ENCODE measurements at places on chromosomes 2 and 18. TPM values are rescaled to one million over a fixed set of nuclear protein-coding genes. Genes with fewer than 3 reads are reported as not detected.

DNA sequence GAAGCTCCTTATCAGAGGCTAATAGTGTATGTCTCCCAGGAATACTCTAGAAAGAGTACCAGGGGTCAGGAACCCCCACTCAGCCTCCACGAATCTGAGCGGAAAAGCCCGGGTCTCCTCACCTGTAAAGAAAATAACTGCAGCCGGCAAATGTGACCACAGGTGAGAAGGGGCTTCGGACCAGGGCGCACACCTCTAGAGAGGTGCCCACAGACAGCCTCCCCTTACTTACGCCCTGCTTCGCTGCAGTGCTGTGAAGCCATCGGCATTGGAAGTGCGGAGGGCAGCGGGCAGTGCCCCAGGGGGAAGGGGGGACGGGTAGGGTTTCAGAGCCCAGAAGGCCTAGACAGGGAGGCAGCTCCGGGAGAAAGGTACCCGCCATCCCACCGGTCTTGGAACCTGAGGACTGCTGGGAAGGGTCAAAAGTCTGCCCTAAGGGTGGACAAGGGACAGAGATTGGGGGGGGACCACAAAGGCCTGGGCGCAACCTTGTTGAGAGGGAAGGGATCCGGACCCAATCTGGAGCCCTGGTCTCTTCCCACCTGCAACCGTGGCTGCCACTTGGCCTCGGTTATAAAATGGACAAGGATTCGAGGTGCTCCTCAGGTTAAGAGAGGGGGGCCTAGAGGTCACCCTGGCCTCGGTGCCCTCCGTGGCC, 642 bp upstream of the STEAP3 start:
- no peak for DNase-seq

- peak; percentile 64 for DNase-seq
Observed at GRCh38 chr18:56431551-56431950, 206.8 kb downstream of the TXNL1 start.

DNA sequence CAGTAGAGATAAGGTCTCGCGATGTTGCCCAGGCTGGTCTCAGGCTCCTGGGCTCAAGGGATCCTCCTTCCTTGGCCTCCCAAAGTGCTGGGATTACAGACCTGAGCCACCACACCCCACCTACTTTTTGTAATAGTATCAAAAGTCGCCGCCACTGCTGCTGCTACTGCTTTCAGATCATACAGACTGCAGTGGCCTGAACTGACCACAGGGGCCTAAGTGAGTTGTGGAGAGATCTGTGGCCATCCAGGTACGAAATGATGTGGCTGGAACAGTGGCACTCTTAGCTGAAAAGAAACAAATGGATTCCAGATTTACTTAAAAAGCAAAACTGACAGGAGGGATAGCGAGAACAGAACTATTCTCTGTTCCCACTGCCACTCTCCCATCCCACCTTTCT, 32.9 kb upstream of the POMC start:
- DNase-seq, result no peak

DNA sequence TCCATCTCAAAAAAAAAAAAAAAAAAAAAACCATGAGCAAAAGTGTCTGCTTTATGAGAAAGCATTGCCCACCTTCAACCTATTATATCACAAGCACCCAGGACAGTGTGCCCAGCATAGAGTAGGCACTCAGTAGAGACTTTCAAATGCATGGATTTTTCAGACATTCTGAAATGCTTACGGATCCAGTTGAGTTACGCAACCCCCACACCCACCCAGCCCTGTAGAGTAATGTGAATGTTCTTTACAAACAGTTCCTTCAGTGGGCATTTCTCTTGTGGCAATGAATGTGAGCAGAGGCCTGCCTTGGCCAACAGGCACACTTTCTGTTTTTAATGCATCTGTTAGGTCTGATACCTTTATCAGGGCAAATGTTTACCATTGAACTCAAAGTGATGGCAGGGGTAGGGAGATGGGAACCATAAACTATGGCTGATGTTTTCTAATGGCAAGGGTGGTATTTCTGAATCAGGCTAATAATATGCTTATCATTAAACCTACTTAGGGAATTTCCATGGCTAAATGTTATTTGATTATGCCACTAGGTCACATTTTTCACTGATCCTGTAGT, 65.0 kb upstream of the RPL31 start:
- DNase-seq, result no peak

DNA sequence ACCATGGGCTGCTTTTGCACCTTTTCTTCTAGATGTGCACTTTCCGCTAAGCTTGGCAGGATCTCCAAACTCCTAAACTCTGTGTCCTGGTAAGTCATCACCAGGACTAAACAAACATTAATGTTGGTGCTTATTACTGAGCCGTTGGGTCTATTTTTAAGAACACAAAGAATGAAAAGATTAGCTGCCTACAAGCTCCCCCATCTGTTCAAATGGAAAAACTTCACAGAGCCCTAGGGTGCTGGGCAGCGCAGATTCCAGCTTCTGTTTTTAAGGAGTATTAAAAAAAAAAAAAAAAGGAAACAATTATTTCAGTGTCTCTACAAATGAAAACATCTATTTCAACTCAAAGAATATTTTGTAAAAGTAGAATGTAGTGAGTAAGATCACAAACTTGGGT, 97.8 kb upstream of the AQP4 start:
- no peak for DNase-seq

- no peak for DNase-seq
Observed at GRCh38 chr2:66460031-66460430, 25.1 kb downstream of the MEIS1 start.

DNA sequence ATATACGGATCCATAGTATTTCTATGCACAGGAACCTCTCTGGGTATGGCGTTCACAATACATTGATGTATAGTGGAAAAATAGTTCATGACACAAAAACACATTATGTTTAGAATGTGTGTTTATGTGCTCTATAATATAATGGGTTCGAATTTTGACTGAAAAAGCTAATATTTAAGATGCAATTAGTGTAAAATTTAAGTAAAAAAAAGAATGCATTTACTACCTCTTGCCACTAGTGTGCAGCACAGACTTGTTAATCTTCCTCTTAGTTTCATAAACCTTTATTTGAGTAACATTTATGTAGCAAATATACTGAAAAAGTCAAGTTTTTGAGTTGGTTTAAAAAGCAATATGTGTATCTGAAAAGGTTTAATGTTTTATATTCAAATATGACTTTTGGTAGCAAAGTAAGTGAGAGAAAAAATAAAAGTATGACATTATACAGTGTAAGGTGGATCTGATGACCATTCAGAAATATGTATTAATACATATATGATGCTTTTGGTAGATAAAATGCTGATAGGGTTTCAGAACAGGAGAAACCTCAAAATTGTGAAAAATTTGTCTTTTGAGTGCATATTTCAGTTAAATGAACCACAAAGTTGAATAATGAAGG, 49.4 kb downstream of the CCDC102B start:
- no peak for DNase-seq

DNA sequence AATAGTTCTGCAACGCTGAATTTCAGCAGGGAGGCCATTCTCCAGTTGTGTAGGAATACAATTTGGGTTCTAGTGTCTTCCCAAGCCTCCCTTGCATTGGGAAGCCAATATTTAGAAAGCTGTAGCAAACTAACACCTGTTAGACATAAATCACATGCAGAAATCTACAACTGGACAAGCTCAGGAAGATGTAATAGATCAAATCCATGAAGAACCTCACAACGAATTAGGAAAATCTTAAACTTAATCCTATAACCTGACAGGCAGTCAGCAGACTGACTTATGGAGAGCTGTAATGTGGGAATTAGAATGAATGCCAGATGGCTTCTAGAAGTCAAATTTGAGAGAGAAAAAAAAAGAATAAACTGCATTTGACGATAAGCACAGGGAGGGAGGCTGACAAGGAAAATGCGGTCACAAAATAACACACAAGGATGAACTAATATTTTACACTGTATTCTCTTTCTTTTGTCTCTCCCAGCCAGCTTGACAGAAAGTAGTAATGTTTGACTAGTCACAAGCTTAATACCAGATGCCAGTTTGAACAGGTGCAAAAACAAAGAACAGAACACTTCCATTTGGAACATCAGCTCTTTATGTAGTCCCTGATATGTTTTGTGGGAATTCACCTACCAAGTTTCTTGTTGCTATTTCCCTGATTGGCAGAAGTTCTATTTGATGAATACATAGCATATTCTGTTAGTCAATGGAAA, 50.8 kb upstream of the FANCL start:
- no peak for DNase-seq

- no peak for DNase-seq
Observed at GRCh38 chr2:31329081-31329625, 85.4 kb downstream of the XDH start.

- no peak for DNase-seq
Observed at GRCh38 chr2:232265329-232265728, 113.2 kb upstream of the ALPP start.

DNA sequence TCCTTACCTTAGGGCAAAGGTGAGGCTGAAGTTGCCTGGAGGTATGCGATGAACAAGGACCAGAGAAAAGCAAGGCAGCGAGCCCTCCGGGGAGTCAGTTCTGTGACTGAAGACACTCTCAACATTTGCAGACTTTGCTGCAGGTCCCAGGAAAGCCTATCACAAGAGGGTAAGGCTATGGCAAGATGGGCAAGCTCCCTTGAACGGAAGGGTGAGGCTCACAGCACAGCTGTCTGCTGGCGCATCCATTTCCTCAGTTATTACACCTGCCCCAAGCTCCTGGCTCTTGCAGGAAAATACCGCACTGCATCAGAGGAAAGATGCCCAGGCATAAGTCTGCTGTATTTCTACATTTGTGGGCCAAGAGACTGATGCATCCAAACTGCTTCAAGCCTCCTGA, 141.4 kb downstream of the BCL11A start:
- no peak for DNase-seq

GRCh38 chr2:230127195-230127594, 58.5 kb upstream of the SLC16A14 start:
- peak; percentile 8 for DNase-seq

DNA sequence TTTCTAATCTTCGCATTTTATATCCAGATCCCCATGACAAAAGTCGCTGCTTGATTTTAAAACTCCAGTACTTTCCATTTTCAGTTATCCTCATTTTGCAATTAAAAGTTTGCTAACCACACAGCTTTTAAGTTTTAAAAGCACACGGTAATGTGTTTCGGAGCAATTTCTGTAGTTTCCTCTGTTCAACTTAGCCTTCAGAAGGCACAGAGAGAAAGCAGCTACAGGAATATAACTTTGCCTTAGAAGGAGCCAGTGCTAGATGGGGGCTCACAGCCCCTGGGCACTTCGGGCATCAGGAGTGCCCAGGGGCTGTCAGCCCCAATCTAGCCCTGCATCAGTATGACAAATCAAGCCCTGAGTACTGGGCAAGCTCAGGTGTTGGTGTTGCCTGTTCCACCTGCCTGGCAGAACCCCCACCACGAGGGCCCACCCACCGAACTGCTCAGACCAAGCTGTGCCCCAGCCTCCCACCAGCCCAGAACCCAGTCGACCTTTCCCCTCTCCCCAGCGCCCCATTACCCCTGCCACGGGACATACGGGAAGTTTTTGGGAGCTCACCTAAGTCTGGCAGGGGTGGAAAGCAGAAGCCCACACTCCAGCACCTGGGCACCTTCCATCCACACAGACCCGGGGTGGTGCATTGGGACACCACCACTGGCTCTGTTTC, 47.3 kb downstream of the TRABD2A start:
- no peak for DNase-seq

DNA sequence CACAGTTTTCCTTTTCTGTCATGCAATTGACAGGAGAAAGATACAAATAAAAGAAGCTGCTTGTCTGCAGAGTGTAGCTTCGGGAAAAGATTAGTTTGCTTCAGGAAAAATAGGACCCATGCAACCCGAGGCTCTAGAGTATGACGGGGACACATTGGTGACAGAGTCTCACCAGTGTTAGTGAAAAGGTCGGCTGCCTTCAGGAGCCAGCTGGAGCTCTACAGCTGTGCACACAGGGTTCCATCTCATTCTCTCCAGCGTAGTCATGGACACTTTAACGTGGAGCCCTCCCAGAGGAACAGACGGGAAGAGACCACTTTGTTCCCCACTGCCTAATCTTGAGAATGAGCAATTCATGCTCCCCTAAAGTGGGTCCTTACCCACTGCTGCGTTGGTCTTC, 42.9 kb downstream of the FECH start:
- no peak for DNase-seq

DNA sequence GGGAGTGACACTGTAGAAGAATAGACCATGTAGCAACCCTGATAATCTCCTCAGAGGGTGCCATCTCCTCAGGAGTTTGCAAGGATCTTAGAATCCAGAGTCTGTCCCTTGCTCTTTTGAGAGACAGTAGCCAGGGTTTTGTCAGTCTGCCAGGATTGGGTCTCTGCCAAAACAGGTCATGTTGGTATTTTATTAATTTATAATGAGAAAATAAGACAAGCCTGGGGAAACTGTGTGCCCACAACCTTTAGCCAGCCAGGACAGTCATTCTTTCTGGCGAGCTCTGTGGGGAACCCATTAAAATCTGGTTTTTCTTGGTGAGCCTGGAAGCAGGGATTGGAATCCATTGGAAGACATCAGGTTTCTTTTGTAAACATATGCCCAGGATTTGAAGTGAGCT, 78.6 kb downstream of the PTPRM start:
- peak; percentile 17 for DNase-seq

DNAJB2 gene
- total RNA-seq, result 27.5 TPM

RHOB gene
- 105 TPM for total RNA-seq

ASTL gene
- total RNA-seq, result not detected

GREB1L gene
- total RNA-seq, result 4.0 TPM

PDCD1 gene
- 0.10 TPM for total RNA-seq

AKAIN1 gene
- total RNA-seq, result not detected

NETO1 gene
- 19.6 TPM for total RNA-seq

ADGRF3 gene
- total RNA-seq, result 0.07 TPM

DSG4 gene
- total RNA-seq, result not detected

GRB14 gene
- total RNA-seq, result 0.10 TPM

RTTN gene
- 14.1 TPM for total RNA-seq

CFAP53 gene
- total RNA-seq, result 0.86 TPM

Measured in A172 (cell line).